RWPE1 (cell line): ENCODE measurements at places on chromosomes 2 and 18.

DNA sequence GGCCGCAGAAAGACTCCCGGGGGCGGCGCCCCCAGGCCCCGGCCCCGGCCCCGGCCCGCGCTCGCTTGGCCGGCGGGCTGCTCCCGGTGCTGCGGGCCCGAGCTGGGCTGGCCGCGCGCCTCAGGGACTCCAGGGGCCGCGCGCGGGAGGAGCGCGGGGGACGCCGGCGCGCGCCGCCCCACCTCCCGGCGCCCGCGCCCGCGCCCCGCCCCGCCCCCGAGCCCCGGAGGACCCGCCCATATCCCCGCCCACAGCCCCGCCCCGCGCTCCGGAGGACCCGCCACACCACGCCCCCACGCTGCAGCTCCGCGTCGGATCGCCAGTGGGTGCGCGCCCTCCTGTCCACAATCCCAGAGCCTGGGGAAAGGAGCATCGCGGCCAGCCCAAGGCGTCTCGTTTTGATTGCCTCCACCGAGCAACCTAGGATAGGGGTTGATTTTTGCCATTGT is at the start of gene PARD6G:
Gene PARD6G (minus strand): TSS at position 122 of the 449 bp plus-strand sequence. CDS start 166 bp downstream, outside the sequence.
- peak; percentile 84 for DNase-seq

- DNase-seq = no peak
Measured at GRCh38 chr2:241599615-241600014, 37.3 kb downstream of the THAP4 start.

- DNase-seq = no peak
Measured at GRCh38 chr2:29504746-29505145, 389.5 kb downstream of the CLIP4 start.

GRCh38 chr2:206127656-206128055 is 31.6 kb downstream of the NDUFS1 start:
- no peak for DNase-seq

- no peak for DNase-seq
Measured at GRCh38 chr2:70991742-70992141, 2.9 kb downstream of the TEX261 start.

DNA sequence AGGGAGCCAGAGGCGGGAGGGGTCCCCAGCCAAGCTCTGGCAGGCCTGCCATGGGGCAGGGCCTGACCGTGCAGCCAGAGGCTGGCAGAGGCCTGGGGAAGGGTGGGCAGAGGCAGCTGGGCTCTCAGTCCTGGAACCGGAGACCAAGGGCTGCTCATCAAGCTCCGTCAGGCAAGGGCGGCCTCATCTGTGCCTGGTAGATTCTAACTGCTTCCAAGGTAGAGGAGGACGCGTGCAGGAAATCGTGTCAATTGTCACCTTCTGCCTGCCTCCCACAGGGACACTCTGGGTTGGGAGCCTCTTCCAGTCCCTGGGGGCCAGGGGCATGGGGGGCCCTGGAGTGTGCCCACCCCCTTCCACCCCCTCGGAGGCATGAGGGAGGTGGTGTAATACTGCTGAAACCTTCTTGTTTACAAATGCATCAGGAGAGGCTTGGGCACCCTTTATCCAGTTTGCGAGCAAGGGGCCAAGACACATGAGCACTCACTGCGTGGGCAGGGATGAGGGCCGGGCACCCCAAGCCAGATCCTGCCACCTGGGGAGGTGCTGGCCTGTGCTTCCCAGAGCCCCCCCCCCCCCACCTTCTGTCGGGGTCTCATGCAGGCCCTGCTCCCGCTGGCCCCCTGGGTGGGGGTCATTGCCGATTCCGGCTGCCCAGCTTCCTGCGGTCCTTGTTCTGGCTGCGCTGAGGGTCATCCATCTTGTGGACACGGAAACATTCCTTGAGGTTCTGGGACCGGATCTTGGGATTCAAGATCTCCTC is 9.0 kb downstream of the SNORC start:
- DNase-seq = no peak

GRCh38 chr2:176525086-176525485 is 255.8 kb downstream of the MTX2 start:
- no peak for DNase-seq

GRCh38 chr2:8371653-8372052 is 310.2 kb upstream of the ID2 start:
- DNase-seq = no peak

DNA sequence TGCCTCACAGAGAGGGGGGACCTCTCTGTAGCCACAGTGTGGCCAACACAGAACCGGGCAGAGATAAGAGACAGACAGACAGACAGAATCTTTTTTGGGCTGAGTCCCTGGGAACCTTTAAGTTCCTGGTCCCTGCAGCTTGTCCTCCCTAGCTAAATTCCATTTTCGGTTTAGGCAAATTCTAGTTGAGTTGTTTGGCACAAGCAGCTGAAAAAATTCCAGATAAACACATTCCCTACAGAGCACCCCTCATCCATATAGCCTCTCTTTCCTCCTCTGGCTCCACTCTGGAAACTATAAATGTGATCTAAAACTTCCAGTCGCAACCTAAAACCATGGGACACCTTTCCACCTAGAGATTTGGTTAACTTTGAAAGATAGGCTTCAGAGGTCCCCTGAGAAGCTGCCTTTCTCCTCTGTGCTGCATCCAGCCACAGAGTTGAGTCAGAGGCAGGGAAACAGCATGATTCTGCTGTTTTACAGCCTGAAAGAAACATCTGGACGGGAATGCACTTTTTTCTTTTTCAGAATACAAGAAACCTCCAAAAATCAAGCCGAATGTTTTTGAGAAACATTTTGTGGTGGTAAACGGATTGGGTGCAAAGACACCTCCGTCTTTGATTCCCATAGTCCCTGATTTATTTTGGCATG is 30.9 kb downstream of the SLC4A3 start:
- no peak for DNase-seq

- DNase-seq = no peak
Measured at GRCh38 chr18:9120796-9121195, 15.8 kb upstream of the ANKRD12 start.

DNA sequence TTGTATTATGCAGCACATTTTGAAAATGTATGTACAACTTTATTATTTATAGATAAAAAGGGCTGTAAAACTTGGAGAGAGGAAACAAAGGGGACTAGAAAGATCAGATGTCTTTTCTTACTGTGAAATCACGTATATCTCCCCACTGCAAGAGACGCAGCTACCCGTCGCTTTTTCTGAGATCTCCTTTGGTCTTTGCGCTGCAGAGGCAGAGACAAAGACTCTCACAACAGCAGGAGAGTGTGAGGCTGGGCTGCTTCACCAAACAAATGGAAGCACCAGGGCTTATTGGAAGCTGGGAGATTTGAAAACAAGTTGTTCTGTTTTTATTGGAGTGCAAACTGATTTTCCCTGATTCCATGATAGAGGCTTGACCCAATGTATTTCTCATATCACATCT is 129.0 kb upstream of the PARD3B start:
- DNase-seq = no peak

DNA sequence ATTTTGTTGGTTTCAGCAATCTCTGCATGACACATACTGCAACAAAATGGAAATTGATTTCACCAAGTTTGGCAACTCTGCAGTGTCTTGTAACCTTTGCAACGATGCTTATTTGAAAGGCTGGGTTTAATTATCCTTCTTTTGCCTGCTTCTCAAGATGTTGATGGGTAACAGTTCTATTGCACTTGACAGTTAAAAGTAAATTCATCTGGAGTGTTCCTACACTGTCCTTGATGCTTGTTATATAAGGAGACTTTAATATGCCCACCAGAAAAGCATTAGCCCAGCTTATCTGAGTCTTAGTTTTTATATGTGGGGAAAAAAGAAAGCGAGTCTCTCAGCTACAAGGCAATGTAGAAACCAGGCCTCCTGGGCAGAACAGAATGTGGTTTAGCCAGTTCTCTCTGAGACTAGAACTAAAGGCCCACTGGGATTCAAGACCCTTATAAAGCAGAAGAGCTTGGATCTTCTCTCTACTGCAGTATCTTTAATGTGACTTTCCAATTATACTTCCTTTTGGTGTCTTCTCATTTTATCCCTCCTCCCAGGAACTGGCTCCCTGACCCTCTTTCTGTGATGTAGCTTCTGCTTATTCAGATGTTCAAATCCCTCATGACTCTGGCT is 106.8 kb upstream of the LYPD6 start:
- no peak for DNase-seq

DNA sequence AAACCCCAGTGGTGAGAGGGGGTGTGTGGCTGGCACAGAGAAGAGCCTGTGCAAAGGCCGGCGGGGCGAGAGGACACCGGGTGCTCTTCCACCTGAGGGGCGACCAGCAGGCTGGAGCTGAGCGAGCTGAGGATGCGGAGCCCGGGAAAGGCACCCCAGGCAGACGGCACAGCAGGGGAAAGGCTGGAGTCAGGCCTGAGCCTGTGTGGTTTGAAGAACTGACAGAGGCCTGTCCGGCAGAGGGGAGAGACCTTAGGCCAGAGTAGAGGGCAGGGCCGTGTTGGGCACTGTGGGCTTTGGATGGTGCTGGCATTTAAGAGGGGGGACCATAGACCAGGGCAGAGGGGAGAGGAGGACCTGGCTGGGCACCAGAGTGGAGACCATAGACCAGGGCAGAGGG is 149.8 kb downstream of the RTP5 start:
- no peak for DNase-seq
